ENCODE measurements at places on chromosomes 12 and 14. TPM values are rescaled to one million over a fixed set of nuclear protein-coding genes. Genes with fewer than 3 reads are reported as not detected.

The ACACB gene
- 6.0 TPM for total RNA-seq

The RTL1 gene
- 0.30 TPM for total RNA-seq

The FOXA1 gene
- 11.5 TPM for total RNA-seq

The TOMM20L gene
- not detected for total RNA-seq
